ENCODE measurements at places on chromosomes 4 and X. TPM values are rescaled to one million over a fixed set of nuclear protein-coding genes. Genes with fewer than 3 reads are reported as not detected.

GRCh38 chr4:26263165-26263564 is 57.6 kb upstream of the RBPJ start:
- no peak for DNase-seq

DNA sequence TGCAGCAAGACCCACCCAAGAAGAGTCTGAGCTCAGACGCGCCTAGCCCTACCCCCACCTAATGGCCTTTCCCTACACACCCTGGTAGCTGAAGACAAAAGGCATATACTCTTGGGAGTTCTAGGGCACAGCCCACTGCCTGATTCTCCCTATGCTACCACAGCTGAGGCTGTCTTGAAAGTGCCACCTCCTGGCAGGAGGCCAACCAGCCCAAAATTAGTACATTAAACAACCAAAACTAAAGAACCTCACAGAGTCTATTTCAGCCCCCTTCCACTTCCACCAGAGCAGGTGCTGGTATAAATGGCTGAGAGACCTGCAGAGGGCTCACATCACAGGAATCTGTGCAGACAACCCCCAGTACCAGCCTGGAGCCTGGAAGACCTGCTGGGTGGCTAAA is 119.1 kb downstream of the HMGN5 start:
- no peak for DNase-seq

GRCh38 chr4:134700251-134700650 is 498.7 kb upstream of the PABPC4L start:
- no peak for DNase-seq

GRCh38 chrX:139905743-139906142 is 27.1 kb downstream of the ATP11C start:
- no peak for DNase-seq

DNA sequence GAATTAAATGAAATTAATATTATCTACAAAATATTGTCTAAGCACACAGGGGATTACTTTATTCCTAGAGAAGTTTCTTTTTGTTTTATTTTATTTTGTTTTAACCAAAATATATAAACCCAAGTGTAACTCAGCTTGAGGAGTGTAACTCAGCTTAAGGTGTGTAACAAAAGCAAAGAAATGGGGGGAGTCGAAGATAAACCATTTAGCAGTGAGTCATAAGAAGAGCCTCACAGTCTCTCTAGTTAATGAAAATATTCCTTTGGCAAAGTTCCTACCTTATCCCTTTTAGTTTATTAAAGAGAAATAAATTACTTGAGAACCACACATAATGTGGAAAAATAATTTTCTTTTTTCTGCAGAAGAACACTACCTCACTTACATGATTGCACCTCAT is 261.8 kb downstream of the KCTD8 start:
- DNase-seq = no peak

DNA sequence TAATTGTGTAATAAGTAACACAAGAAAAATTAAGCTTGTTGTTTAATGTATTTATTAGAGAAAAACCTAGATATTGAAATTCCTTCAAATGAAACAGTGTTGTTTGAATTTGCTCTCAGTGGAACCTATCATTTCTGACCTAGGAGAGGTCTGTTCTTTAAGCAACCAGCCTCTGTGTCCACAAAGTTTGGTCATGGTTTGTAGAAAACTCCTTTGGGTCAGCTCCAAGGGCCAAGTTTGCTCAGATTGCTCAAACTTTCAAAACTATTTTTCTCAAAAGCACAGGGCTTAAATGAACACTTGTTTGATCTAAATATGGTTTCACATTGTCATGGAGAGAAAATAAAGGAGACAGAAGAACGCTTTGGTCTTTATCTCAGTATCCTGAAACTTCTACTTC is 29.6 kb upstream of the RPL34 start:
- DNase-seq = peak; percentile 10

DNA sequence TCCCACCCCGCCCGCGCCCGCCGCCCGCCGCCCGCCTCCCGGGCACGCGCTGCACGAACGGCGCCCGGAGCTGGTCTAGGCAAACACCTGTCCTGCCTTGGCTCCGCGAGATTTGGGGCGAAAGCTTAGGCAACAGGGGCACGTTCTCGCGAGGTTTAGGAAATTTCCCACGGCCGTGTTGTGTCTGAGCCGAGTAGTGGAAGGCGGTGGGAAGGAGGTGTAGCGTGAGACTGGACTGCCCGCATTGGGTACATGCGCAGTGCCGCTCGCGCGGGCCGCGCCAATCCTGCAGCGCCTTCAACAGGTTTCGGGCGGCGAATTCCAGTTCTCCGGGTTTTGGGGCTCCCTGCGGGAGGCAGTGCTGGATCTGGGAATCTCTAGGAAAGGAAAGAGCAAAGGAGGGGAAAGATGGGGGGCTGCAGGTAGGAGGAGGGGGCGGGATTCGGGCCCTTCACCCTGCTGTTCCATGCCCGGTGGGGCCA is 1.3 kb upstream of the RBPJ start:
- DNase-seq = peak; percentile 100

DNA sequence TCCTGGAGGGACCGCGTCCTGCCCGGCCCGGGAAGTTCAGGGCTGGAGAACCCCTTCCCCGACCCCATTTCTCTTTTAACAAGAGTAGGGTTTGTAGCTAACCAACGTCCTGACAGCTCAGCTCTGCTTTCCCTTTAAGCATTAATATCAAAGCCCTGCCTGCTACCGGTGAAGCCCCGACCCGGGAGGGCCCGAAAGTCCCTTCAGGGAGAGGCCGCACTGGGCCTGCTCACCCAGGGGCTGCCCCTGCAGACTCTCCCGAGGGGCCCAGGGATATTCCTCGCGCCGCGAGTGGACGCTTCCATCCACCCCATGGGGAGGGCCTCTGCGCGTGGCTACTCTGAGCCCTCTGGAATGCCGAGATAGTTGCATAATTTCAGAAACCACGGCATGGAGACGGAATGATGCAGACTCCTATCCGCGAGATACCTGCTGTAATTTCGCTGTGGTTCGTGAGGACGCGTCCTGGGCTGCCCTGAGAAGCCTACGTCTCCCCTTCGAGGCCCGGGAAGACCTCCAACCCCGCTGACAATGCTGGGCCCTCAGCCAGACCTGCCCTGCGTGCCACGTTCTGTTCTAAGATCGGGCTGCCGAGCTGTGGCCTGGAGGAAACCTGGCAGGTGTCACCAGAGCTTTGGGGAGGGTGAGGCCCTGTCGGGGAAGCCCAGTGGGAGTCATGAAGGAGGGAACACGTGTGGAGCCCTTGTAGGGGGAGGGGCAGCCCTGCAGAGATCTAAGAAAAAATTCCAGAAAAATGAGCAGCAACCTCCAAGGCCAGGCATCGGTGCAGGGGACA is 999 bp upstream of the CTBP1 start:
- DNase-seq = no peak

DNA sequence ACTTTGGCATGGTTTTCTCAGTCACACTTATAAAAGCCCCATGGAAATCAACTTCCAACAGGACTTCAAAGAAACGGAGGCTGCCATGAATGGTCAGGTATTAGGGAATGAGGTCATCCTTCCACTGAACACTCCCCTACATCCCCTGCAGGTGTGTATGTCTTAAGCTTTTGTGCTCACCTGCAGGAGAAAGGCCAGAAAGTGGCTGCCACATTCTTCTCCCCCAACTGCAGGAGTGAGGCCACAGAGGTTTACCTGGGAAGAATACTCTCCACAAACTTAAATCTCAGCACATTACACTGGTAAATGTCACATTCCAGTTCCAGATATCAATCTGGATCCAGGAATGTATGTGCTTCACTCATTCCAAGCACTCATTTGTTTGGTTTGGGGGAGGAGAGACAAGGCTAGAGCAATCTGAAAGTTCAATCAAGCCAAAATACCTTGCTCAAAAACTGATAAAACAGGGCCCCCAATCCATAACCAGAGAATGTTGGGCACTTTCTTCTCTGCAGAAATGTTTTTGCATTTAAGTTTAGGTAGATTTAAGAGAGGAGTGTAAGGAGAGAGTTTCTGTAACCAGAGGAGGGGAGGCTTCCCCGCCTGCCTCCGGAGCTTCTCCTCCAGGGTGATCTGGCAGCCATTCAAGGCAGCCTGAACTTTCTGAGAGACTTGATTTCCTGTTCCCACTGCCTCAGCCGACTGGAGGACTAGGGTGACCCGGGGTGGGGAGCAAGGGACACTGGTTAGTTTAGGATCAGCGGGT is 15.4 kb downstream of the FAM9C start:
- peak; percentile 43 for DNase-seq

GRCh38 chr4:88725986-88726385 is 28.4 kb upstream of the NAP1L5 start:
- peak; percentile 21 for DNase-seq

DNA sequence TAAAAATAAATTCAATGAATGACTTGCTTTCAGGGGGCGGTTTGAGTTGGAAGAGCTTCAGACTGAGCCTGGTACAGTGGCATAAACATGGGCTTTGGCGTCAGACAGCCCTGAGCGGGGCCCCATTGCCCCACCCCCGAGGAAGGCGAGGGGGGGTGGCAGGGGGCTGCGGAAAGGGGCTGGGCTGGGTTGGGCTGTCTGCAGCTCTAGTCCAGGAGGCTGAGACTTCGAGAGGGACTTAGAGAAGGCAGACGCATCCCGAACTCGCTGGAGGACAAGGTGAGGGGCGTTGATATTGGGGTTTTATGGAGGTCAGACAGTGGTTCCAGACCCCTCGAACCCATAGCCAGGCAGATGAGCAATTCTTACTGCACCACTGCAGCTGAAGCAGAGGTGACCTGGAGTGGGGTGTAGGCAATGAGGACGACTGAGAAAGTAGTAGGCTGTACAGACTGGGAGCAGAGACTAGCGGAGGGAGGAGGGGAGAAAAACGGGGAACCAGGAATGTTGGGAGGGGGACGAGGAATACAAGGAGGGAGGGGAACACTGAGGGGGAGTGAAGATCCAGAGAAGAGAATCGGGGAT is at the start of gene MAGED2:
Gene MAGED2 (plus strand): TSS at position 222 of the 585 bp plus-strand sequence. CDS start 1,587 bp downstream, outside the sequence.
- DNase-seq = peak; percentile 16

DNA sequence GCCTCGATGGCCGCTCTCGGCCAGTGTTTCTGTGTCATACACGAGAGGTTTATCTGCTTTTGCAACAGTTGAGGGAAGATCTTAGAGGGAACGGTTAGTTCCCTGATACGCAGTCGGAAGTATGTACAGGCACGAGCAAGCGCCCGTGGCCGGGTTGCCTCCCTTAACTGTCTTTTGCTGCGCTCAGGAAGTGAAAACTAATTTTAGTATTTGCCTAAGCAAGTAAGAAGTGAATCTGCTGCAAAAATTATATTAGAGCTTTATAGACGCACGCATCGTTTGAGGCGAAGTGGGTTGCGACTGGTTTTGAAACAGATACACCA is 695 bp downstream of the MTM1 start:
- peak; percentile 43 for DNase-seq

ANXA10 gene
- total RNA-seq = 1.1 TPM

MXRA5 gene
- 1.1 TPM for total RNA-seq

MAGEA12 gene
- not detected for total RNA-seq

C4orf50 gene
- total RNA-seq = not detected

PPBP gene
- total RNA-seq = not detected

UCP1 gene
- not detected for total RNA-seq

FGD1 gene
- total RNA-seq = 2.0 TPM

TDO2 gene
- 0.28 TPM for total RNA-seq
